D721Med (cell line): ENCODE measurements at places on chromosomes 12 and 14.
A peak's percentile ranks its signal among the peaks of the same experiment; 100 is the strongest.

- DNase-seq = no peak
Measured at GRCh38 chr14:96160913-96161310, 43.7 kb upstream of the BDKRB2 start.

- DNase-seq = no peak
Measured at GRCh38 chr12:94299846-94300245, 151.5 kb downstream of the PLXNC1 start.

- DNase-seq = peak; percentile 97
Measured at GRCh38 chr12:121443193-121443870, 43.4 kb downstream of the RNF34 start.

- no peak for DNase-seq
Measured at GRCh38 chr14:61730756-61731373, 31.4 kb upstream of the SNAPC1 start.
